Smooth muscle cell of the umbilical artery (primary cell): ENCODE measurements at places on chromosomes 13 and 19. TPM values are rescaled to one million over a fixed set of nuclear protein-coding genes. Genes with fewer than 3 reads are reported as not detected.

Gene CEACAM19
- total RNA-seq = 0.30 and 1.9 TPM in 2 replicates

Gene STAP2
- total RNA-seq = 1.2 and 3.0 TPM in 2 replicates

Gene FFAR3
- total RNA-seq = not detected in 2 replicates

Gene CGB8
- not detected in 2 replicates for total RNA-seq

Gene IGSF23
- not detected in 2 replicates for total RNA-seq

Gene EMC10
- total RNA-seq = 76.0 and 78.1 TPM in 2 replicates
